ENCODE measurements at places on chromosomes 6 and 20.

GRCh38 chr6:166561771-166562359 is 24.6 kb downstream of the RAMACL start:
- DNase-seq = no peak
- no peaks in the 10 kb centered on the region for H3K36me3 ChIP-seq
- H3K4me3 ChIP-seq = no peak overlapping the region
- H3K27ac ChIP-seq = no peak overlapping the region
- H3K4me1 ChIP-seq = peaks cover 5% of the 10 kb centered on the region

DNA sequence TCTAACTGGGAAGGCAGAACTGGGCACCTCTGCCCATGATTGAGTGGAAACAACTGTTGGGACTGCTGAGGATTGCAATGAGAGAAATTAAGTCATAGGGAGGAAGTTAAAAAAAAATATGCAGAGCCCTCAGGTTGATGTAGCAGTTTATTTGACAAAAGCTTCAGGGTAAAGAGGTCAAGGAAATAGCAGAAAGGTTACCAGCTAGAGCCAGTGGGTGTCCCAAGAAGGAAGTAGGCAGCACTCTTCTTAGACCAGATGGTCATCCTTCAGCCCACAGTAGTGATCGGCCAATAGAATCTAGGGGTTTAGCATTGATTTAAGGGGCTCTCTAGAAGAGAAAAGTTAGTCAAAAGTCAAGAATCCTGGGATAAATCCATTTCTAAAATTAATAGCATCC is 21.7 kb upstream of the WFDC10A start:
- H3K27ac ChIP-seq = no peak overlapping the region
- no peaks in the 10 kb centered on the region for H3K36me3 ChIP-seq
- no peak for DNase-seq
- no peaks in the 10 kb centered on the region for H3K4me1 ChIP-seq
- peaks cover 4% of the 10 kb centered on the region for H3K27me3 ChIP-seq

DNA sequence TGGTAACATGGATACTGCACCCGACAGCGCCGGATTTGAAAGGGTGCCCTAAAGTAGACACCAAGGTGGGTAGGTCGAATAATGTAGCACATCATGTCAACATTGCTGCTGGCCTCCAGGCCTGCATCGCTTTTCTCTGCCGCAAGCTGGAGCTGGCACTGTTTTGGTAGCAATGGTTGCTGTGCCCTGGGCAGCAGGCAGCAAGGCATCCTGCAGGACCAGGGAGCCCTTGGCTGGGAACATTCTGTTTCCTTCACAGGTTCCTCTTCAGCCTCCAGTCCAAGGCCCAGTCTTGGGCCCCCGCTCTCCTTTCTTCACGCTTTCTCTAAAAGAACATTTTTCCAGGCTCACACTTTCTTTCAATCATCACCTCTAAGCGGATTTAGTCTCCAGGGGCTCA is 365.8 kb upstream of the JARID2 start:
- peaks cover 10% of the 10 kb centered on the region for H3K4me1 ChIP-seq
- H3K27me3 ChIP-seq = no peaks in the 10 kb centered on the region
- H3K36me3 ChIP-seq = no peaks in the 10 kb centered on the region
- H3K27ac ChIP-seq = no peak overlapping the region
- DNase-seq = no peak

DNA sequence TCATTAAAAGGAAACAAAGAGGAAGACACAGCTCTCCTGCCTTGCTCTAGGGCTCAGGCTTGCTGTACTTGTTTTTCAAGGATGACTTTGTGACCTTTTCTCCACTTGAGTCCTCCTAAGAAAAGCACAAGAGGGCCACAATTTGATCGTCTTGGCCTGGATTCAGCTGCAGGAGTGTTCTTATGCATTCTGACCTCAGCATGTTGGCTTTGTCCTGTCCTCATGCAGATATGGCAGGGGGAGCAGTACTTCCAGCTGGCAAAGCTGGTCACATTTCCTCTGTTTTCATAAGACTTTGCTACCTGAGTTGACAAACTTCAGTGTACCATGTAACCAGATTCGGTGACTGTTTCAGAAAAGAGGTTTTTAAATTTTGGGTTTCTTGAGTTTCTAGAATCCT is 30.8 kb downstream of the KDM1B start:
- no peaks in the 10 kb centered on the region for H3K4me1 ChIP-seq
- no peaks in the 10 kb centered on the region for H3K36me3 ChIP-seq
- H3K27me3 ChIP-seq = no peaks in the 10 kb centered on the region
- no peak for DNase-seq

DNA sequence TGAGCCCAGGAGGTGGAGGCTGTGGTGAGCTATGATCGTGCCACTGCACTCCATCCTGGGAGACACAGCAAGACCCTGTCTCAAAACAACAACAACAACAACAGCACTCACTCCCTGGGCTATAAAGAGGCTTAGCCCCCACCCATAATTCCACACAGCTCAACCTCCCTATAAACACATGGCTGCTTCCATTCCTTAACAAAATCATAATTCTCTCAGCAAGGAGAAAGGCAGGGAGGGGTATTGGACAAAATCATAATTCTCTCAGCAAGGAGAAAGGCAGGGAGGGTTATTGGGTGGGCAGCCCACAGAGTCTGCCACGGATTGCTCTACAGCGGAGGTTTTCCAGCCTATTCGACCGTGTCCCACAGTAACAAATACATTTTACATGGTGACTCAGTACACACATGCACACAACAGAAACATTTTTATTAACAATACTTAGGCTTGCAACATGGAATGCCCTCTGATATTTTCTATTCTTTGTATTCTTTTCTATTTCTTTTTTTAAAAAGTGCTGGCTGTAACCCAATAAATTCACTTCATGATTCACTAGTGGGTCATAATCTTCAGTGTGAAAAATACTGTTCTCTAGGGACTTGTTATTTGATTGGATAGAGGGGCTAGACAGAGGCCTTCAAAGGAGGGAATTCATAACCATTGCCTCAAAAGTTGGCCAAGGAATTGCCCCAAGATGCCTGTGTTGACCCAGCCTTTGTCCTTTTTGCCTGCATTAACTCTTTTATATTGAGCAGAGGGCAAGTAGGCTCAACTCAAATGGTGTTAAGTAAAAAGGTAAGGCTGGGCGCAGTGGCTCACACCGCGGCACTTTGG is 50.6 kb upstream of the ZMYND8 start:
- H3K27ac ChIP-seq = no peak overlapping the region
- DNase-seq = no peak
- peaks cover 3% of the 10 kb centered on the region for H3K27me3 ChIP-seq
- H3K36me3 ChIP-seq = no peaks in the 10 kb centered on the region
- H3K4me3 ChIP-seq = no peak overlapping the region
- H3K4me1 ChIP-seq = no peaks in the 10 kb centered on the region

DNA sequence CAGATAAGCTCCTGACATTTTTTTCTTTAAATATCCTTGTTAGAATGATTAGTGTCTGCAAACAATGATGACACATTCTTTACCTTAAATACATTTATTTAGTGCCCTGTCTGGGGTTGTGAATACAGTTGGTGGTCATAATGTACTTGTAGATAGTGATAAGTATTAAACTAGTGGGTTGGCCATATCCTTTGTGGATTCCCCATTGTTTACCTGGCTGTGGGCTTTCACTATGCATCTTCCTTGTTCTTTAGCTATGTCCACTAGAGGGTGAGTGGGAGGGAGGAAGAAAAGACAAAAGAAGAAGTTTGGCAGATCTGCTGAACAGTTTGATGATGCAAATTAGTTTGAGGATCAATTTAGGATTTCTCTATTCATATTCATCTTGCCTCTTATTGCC is 15.7 kb downstream of the HS3ST5 start:
- DNase-seq = no peak
- H3K27ac ChIP-seq = no peak overlapping the region
- H3K4me3 ChIP-seq = no peak overlapping the region
- no peaks in the 10 kb centered on the region for H3K36me3 ChIP-seq
- H3K27me3 ChIP-seq = no peaks in the 10 kb centered on the region

DNA sequence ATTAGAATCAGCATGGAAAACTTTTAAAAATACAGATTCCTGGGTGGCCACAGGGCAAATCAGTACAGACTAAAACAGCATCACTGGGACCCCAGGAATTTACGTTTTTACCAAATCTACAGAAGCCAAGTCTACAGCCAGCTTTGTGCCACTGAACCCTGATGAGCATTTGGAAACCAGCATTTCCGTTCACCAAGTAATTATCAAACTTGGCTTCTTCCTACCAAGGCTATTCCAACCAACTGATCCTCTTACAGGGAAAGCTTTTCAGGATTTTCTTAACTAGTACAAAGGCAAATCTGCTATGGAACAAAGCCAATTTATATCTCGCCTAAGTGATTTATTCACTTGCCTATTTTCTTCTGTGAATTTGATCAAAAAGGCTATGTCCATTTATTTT is 47.0 kb downstream of the PLAGL1 start:
- H3K27me3 ChIP-seq = no peaks in the 10 kb centered on the region
- H3K4me1 ChIP-seq = no peaks in the 10 kb centered on the region
- DNase-seq = no peak
- no peak overlapping the region for H3K4me3 ChIP-seq
- no peaks in the 10 kb centered on the region for H3K36me3 ChIP-seq

- no peak for DNase-seq
- H3K27me3 ChIP-seq = peaks cover 4% of the 10 kb centered on the region
- H3K27ac ChIP-seq = no peak overlapping the region
- H3K36me3 ChIP-seq = no peaks in the 10 kb centered on the region
- H3K4me3 ChIP-seq = no peak overlapping the region
- 0 out of 2 replicates have a peak, but pooled peaks cover 4% of the 10 kb centered on the region for H3K4me1 ChIP-seq
Observed at GRCh38 chr6:106975738-106976064, 1.2 kb upstream of the CD24 start.

DNA sequence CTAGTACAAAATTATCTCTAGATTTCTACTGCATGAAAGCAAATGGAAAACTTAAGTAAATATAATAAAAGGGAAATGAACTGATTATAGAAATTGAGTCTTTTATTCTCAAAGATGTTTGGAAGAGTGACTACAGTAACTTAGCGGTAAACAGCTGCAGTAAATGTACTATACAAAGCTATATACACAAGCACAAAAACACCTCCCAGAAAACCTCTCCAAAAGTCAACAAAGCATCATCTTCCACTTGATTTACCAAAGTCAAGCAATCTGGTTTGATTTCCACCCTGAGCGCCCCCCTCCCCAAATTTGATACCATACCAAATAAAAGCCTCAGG is 142.1 kb upstream of the SHLD1 start:
- no peaks in the 10 kb centered on the region for H3K27me3 ChIP-seq
- H3K36me3 ChIP-seq = no peaks in the 10 kb centered on the region
- H3K4me1 ChIP-seq = peaks cover 37% of the 10 kb centered on the region
- H3K27ac ChIP-seq = no peak overlapping the region
- H3K4me3 ChIP-seq = peak overlapping the region; percentile 14
- DNase-seq = no peak

- H3K36me3 ChIP-seq = no peaks in the 10 kb centered on the region
- no peaks in the 10 kb centered on the region for H3K27me3 ChIP-seq
- no peak overlapping the region for H3K27ac ChIP-seq
Observed at GRCh38 chr6:152634773-152635172, 2.4 kb downstream of the SYNE1 start.

GRCh38 chr6:136085370-136086115 is 164.6 kb downstream of the MTFR2 start:
- no peak for DNase-seq
- H3K36me3 ChIP-seq = no peaks in the 10 kb centered on the region
- H3K4me3 ChIP-seq = no peak overlapping the region
- H3K27me3 ChIP-seq = peaks cover under 1% of the 10 kb centered on the region

- H3K4me1 ChIP-seq = no peaks in the 10 kb centered on the region
- no peak overlapping the region for H3K27ac ChIP-seq
- no peak overlapping the region for H3K4me3 ChIP-seq
- no peak for DNase-seq
- no peaks in the 10 kb centered on the region for H3K36me3 ChIP-seq
- H3K27me3 ChIP-seq = no peaks in the 10 kb centered on the region
Observed at GRCh38 chr6:5905431-5906339, 101.0 kb downstream of the NRN1 start.

DNA sequence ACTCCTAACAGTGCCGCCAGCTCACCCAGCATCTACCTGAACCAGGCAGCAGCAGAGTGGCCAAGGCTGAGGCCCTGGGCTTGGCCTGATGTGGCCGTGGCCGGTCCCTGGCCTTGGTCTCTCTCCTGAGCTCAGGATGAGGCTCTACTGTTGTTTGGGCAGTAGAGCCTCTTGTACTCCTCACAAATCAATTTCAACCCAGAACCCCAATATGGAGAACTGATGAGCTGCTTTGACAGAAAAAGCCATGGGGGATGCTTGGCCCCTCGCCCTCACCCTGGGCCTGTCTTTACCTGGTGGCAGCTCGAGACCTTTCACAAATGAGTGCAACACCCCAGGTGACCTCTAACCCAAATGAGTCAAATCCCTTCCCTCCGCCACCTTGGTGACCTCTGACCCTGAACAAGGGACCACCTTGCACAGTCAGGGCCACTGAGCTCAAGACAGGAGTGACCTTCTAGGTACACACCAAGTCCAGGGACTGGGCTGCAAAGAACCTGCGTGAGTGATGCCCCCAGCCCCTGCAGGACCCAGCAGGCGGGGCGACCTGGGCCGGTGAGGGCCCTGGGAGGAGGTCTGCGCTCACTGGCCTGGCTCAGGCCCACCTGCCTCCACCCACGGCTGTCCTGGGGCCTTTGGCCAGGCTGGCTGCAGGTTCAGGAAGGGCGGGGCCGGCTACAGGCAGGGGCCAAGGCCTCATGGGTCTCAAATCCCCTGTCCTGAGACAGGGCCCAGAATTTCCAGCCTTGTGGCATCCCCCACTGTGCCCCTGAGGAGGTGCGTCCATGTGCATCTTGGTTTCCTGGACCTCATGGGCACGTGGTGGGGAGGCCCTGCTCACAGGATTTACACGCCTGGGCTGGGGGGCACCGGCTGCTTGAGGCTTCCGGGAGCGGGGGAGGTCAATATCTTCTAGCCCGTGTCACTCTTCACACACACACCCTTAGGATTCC is 30.2 kb downstream of the PSMG4 start:
- no peak overlapping the region for H3K4me3 ChIP-seq
- no peaks in the 10 kb centered on the region for H3K4me1 ChIP-seq

DNA sequence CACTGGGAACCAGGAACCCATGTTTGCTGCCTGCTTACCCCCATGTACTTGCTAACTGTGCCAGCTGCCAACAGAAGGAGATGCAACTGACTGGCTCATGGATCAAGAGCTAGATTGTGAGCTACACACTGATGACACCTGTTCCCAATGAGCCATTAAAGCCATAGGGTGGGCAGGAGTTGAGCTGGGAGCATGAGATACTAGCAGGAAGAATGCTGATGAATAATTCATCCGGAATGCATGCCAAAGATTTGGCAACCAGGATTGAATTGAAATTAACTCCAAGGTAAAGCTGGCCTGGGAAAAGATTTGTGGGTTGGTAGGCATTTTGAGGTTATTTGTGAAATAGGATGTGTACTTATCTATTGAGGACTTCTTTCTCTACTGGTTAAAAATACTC is 631.1 kb downstream of the KIF16B start:
- H3K36me3 ChIP-seq = no peaks in the 10 kb centered on the region
- no peak overlapping the region for H3K27ac ChIP-seq
- no peaks in the 10 kb centered on the region for H3K27me3 ChIP-seq
- no peak overlapping the region for H3K4me3 ChIP-seq
- DNase-seq = no peak

GRCh38 chr20:50521221-50522052 is 11.3 kb downstream of the PTPN1 start:
- H3K27ac ChIP-seq = no peak overlapping the region
- no peak for DNase-seq
- H3K36me3 ChIP-seq = peaks cover 9% of the 10 kb centered on the region
- no peaks in the 10 kb centered on the region for H3K27me3 ChIP-seq
- peaks cover 49% of the 10 kb centered on the region for H3K4me1 ChIP-seq

- H3K36me3 ChIP-seq = no peaks in the 10 kb centered on the region
- no peak for DNase-seq
- no peak overlapping the region for H3K27ac ChIP-seq
- H3K4me1 ChIP-seq = peaks cover 25% of the 10 kb centered on the region
- H3K27me3 ChIP-seq = no peaks in the 10 kb centered on the region
Observed at GRCh38 chr20:46012921-46013320, 4.2 kb downstream of the MMP9 start.
